Activated B cell treated with CpG ODN at 0.5 μM for 24 hours (primary cell): ENCODE measurements at places on chromosomes 6 and 20.
A peak's percentile ranks its signal among the peaks of the same experiment; 100 is the strongest.

- DNase-seq, result no peak
These were observed 142.0 kb downstream of the DLL1 start for GRCh38 chr6:170148709-170149470.

DNA sequence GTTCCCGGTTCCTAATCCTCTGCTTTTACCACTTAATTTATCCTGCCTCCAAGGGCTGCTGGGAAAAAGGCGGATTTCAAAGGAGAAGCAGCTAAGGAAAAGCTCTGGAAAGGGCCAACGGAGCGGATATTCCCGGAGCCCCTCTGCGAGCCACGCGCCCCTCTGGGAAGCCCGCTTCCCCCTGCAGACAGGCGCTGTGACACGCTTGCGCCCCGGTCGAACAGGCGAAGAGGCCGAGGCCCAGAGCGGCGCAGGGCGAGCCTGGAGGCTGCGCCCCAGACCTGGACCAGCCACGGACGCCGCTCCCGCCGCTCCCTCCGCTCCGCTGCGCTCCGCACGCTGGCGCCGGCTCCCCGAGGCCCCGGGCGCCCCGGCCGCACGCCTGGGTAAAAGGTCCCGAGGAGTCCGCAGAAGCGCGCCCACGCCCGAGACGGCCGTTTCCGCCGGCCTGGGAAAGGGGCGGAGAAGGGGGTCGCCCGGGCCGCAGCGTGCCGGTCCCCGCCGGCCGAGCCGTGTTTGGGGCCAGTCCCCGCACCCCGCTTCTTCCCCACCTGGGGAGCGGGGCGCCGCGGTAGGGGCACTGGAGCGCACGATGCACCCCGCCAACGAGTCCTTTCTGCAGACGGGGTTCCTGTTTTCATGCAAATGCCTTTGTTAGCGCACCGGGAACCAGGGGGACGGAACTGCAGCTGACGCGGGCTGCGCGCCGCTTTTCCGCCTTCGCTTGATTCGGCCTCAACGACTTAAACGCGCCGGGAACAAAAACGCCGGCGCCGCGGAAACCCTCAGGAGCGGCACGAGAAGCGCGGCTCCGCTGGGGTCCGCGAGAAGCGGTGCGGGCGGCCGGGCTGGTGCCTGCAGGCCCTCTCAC, 91.9 kb upstream of the SIRPA start:
- DNase-seq, result peak; percentile 66

GRCh38 chr20:6686171-6686570, 81.3 kb upstream of the BMP2 start:
- DNase-seq, result no peak

DNA sequence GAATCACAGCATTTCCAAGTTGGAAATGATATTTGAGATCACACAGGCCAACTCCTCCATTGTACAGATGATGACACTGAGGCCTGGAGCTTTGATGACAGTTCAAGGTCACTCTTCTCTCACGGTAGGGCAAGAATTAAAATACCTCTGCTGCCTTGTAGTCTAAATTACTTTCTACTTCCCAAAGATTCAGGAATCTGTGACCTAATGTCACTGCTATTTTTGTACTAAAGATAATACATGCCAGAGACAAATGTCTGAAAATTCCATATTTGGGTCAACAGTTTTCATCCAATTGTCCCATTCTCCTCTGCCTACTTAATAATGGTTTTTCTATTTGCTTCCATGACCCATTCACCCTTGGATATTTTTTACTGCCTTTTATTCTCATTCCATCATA, 160.0 kb downstream of the SOD2 start:
- DNase-seq, result no peak

DNA sequence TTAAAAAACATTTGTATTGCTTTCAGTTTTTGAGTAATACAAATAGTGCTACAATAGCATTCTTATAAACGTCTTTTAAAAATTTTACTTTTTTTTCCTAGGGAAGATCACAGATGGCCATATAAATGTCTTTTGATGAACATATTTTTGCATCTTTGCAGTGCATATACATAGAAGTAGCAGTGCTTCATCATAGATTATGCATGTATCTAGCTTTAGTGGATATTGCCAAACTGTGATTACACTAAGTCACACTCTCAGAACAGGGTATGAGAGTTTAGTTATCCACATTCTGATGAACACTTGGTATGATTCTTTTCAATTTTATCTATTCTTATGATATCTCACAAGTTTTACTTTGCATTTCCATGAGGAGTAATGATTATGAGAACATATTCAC, 99.8 kb upstream of the ASCC3 start:
- no peak for DNase-seq

DNA sequence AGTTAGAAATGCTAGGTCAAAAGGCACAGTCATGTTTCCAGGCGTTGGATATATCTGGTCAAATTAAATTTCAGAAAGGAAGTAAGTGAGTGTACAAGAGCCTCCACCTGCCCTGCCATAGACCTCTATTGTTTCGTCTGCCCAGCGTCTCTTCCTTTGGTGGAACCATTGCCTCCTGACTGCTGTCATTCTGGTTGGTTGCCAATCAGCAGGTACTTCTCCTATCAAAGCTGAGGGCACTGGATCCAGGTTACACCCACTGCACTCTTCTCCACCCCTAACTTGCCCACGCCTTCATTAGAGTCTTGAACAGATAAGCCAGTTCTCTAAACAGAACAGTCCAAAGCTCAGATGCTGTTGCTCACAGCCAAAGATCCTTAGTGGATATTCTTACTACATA, 2.6 kb upstream of the WFDC5 start:
- DNase-seq, result no peak

DNA sequence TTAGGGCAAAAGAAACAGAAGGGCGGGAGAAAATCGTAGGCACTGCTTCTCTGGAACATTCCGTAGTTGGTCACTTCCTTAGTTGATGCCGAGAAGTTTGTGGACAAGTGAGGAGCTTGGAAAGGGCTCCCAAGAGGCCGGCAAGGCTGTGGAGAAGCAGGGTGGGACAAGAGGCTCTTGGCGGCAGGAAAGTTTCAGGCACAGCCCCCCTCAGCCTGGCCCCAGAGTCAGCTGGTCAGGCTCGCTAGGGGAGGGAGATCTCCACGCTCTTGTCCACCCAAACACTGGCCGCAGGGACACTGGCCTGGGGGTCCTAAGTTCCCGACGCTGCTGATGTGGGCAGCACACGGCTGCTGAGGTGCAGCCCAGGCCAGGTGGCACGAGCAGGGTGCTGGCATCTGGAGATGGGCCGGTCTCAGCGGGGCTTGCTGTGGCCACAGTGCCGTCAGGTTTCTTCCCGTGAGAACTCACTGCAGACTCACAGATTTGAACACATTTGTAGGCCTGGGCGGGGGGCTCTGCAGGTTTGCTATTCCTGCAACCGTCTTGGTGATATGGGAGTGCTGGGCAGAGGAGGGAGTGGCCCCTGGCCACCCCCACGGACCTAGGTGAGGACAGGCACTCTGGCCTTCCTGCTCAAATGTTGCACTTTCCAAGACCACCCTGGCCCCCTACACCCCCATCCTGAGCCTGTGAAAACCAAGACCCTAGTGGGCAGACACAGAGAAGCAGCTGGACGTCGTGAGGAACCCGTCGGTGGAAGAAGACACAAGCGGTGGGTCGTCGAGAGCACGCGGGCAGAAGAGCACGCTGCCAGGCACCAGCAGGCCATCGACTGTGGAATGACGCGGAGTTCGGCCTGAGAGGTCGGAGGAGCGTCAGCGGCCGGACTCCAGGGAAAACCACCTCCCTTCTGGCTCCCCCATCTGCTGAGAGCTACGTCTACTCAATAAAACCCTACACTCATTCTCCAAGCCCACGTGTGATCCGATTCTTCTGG, 160.1 kb downstream of the ERMARD start:
- DNase-seq, result no peak

DNA sequence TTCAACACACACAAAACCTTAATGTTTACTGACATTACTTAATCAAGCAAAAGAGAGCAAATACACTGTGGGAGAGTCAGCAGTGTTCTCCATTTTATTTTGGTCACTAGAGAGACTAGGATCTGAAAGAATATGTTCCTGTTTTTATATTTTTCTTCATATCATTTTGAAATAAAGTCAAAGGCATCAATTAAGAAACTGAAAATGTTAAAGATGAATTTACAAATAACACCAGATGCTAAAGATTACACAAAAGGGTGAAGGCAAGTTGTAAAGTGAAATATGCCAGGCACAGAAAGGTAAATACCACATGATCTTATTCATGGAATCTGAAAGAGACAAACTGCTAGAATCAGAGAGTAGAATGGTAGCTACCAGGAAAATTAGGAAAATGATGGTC, 60.3 kb upstream of the FABP7 start:
- no peak for DNase-seq

DNA sequence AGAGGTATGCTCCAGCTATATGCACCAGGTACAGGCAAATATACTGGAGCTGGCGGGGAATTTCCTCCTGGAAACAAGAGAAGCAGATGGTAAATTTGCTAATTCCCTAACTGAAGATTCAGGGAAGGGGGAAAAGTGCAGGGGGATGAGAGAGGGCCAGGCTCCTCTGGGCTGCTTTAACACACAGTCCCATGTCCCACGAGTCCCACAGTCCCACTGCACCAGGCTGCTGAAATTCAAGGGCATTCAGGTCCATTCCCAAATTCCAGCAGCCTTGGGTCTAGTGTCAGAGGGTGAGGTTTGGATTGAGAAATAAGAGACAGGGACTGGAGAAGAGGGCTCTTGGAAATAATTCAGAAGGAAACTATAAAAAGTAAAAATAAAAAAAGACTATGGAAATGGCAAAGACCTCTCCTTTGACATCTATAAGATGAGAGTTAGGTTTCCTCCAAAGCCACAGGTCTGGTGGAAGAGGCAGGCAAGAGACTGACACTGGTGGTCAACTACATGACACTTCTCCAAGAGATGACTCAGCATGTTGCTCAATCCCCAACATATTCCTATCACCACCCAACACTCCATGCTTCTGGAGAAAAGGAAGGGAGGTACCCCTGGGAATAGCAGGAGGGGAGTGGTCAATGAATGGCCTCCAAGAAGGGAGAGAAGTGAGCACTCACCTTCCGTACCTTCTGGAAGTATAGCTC, 69.2 kb downstream of the TRAM2 start:
- DNase-seq, result no peak

DNA sequence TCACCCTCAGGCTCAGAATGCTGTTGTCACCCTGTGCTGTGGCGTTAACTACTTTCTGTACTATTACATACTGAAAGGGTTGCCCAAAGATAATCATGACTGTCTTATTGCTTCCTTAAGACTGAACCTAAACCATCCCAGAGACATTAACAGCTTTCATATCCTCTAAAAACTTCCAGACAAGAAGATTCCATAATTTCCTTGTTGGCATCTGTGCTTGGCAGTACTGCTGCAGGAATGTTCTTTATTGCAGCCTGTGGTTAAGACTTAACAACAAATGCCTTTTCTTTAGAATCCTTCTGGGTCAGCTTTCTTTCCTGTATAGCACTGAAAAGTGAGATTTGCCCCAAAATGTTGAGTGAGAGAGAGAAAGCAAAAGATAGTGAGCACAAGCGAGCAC, 109.7 kb downstream of the GJA10 start:
- no peak for DNase-seq

- DNase-seq, result peak; percentile 35
These were observed 4.2 kb downstream of the KCNK17 start for GRCh38 chr6:39309942-39310531.

- DNase-seq, result peak; percentile 84
These were observed at the start of gene TP53INP2 for GRCh38 chr20:34704177-34705007. Gene TP53INP2, plus strand, starts transcription at chr20:34704344. Its CDS starts 4,396 bp downstream, at chr20:34708740.

DNA sequence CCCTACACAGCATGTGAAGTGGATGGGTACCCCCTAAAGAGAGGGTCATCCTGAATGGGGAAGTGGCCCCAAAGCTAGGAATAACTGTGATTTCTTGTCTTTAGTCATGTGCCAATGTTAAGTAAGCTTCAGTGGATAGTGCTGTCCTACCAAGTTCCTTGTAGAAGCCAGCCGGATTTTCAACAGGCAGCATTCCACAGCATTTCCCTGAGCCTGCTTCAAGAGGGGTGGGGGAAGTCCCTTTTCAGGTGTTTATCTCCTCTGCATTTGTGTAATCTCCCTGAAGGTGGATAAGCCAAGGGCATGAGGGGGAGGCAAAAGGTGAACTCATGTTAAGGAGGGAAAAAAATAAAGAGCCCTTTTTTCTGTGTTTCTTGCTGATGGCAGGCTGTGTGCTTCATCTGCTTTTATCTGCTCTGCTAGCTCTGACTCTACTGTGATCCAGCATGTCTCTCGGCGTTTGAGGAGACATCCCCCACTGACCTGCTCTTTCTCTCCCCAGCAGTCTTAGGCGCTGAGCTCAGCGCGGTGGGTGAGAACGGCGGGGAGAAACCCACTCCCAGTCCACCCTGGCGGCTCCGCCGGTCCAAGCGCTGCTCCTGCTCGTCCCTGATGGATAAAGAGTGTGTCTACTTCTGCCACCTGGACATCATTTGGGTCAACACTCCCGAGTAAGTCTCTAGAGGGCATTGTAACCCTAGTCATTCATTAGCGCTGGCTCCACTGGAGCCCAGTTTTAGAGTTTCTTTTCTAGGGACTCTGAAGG, 1.9 kb downstream of the EDN1 start:
- DNase-seq, result no peak

GRCh38 chr6:168037856-168038255, 40.4 kb downstream of the KIF25 start:
- DNase-seq, result no peak

GRCh38 chr6:128493877-128494276, 26.5 kb downstream of the PTPRK start:
- DNase-seq, result no peak

GRCh38 chr20:12179692-12180091, 262.0 kb downstream of the BTBD3 start:
- DNase-seq, result no peak

GRCh38 chr6:134551245-134551960, 233.5 kb upstream of the SGK1 start:
- DNase-seq, result no peak

DNA sequence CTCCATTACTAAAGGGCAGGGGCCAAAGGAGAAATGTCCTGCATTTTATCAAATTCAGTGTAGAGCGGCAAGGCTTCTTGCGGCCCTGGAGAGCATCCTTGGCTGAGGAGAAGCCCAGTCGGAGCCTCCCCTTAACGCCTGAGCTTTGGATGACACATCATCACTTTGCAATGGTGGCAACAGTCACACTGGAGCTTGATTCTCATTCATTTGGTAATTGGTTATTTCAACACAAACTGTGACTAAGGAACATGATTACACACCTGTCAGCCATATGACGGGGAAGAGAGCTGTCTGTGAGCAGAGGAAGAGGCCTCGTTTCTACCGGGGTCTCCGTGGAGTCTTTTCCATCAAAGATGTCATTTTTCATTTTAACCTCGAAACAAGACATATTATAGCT, 81.4 kb downstream of the SOBP start:
- DNase-seq, result no peak
